Activated CD8-positive, alpha-beta memory T cell treated with anti-CD3 and anti-CD28 coated beads for 1 hour (primary cell): ENCODE measurements at places on chromosomes 2 and 18.

DNA sequence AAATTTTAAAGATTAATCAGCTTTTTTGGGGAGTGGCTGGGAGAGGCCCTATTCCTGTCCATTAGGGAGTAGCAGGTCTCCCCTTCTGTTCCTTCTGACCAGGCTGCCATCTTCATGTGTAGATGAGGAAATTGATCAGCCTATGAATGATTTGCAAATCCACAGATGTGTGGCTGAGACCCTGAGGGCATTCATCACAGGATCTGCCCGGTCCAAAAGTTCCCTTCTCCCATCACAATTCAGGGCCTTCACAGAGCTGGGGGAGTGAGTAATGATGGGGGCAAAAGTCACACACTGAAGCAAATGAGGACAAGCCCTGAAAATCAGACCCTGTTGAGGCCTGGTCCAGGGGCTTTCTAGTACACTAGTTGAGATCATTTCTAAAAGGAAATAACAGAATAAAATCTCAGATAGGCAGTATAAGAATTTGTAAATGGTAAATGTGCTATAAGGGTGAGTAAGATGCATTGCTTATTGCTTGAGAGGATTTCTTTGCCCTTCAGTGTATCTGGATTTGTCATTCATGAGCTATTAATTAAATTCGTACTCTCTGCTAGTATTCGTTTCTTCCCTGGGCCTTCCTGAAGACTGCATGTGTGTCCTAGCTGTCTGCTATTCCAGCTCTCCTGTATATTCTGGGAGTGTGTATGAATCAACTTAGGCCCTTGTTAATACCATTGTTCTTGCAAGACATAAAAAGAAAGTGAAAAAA, 53.2 kb downstream of the SETBP1 start:
- DNase-seq: no peak

- no peak for DNase-seq
Measured at GRCh38 chr2:94982675-94983074, 42.8 kb upstream of the MAL start.

DNA sequence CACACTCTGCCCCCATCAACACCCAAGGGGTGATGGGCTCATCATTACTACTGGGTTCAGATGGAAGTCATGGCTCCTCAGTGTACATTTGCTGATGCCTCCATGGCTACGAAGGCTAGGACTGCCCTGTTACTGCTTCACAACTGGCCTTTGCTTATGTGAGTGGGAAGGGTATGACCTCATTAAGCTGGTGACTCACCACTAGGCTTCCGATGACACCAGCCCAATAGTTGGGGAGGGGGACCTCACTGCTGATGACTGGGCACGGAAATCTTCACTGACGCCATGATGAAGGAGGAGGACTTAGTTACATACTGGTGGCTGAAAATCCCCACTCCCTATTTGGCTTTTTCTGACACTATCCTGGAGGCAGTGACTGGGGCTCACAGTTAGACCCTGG, 263.2 kb downstream of the CMPK2 start:
- DNase-seq: no peak

DNA sequence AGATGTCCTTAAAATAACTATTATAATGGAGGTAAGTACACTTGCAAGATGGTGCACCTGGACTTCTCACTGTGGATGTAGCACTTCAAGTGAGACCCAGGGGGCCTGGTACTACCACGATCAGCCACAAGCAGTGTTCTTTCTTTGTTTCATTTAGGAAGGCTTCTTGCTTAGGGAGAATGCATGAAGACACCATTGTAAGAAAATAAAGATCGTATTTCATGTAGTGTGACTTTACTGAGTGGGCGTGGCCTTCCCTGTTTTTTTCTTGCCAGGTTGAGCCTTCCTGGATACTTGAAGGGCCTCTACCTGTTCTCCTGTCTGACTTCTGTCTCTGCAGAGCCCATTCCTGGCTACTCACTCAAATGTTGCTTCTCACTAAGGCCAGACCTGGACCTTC, 615.6 kb upstream of the SOX11 start:
- no peak for DNase-seq

DNA sequence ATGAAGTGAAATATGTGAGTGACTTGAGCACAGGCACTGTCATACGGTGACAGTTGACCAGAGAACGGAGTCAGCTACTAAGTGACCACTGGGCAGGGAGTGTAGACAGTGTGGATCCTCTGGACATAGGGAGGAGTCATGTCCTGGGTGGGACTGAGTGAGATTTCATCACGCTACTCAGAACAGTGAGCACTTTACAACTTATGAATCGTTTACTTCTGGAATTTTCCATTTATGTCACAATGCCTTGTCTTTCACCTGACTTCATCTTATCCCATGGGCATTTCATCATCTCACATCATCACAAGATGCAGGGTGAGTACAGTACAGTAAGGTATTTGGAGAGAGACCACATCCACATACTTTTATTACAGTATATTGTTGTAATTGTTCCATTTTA, 29.0 kb downstream of the PTPRM start:
- DNase-seq: no peak

- DNase-seq: peak; percentile 76
Measured at GRCh38 chr2:10122500-10123280, at the start of gene RRM2. Gene RRM2, plus strand, starts transcription at chr2:10122739. Its CDS starts 60 bp downstream, at chr2:10122799.

GRCh38 chr2:229920011-229920641, 1.7 kb downstream of the TRIP12 start:
- DNase-seq: no peak

- DNase-seq: peak; percentile 20
Measured at GRCh38 chr2:108965540-108966289, 23.3 kb downstream of the EDAR start.

GRCh38 chr2:200447139-200447855, 62.6 kb downstream of the KCTD18 start:
- DNase-seq: no peak

GRCh38 chr2:37026050-37026449, 58.1 kb downstream of the HEATR5B start:
- DNase-seq: no peak

DNA sequence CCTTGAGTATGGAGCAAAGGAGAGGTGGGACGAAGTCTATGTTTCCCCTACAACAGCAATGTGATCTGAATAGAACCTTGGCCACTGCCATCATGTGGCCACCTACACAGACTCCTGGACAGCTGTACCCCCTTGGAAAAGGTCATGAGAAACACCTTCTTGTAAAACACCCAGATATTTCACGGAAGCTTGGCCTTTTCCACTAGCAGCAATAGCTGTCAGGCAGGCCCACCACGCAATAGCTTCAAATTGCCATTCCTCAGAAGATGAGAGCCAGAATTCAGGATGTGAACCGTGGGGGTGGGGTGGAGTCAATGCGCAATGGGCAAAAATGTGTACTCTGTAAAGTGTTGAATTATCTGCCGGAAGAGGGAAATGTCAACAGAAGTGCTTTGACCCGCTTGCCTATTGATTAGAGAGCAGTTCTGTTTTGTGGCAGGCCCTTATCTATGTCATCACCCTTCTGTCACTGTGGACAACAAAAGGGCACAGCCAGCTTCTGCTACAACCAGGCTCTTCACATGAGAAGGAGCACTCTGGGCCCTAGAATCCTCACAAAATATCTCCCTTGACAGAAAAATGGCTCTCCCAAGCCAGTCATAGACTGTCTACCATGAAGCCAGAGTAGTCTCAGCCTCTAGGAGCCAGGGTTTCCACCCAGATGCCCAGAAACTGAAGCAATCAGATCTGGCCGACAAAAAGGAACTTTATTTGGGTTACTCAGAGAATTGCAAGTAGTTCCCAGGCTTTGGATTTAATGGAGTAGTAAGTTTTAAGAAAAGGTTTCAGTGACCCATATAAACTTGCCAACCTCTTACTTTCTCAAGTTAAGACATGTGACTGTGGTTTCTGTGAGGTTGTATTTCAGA, 9.5 kb downstream of the INPP1 start:
- no peak for DNase-seq

- no peak for DNase-seq
Measured at GRCh38 chr2:179741317-179741716, 120.1 kb downstream of the ZNF385B start.

DNA sequence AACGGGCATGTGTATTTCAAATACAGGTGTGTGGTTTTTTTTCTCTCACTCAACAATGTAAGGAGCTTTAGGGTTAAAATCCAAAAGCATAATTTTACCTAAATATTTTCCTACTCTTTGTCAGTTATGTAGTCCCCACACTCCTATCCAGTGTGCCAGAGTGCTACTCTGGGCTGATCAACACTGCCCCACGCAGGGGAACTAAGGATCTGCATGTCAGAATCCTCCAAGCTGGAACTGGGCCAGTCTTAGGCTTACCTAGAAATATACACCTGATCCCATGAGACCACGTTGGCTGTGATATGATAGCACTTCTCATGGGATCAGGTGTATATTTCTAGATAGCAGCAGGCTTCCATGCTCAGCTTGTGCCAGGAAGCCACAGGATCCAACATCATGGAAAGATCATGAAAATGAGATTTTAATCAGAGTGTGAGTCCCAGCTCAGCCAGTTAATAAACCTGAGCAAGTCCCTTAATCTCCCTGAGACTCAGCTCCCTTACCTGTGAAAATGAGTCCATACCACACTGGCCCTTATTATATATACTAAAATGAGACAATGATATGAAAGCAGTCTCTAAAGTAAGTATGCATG, 29.7 kb downstream of the CCDC141 start:
- no peak for DNase-seq

GRCh38 chr2:54240515-54241469, 15.2 kb downstream of the TSPYL6 start:
- no peak for DNase-seq

GRCh38 chr18:74715306-74715705, 117.6 kb downstream of the ZNF407 start:
- no peak for DNase-seq

DNA sequence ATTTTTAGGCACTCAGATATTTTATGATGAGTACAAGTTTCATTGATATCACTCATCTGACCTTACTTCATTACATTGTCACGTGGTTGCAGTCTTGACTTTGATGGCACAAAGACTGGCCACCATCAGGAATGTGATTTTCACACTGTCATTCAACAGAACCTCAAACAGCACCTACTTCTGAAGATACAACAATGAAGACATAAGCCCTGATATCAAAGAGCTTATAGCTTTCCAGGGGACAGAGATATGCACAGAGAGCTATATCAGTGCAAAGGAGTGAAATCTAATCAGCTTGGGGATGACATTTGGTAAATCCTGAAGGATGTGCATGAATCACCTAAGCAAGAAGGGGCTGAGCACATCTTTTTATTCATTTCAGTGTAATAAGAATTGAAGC, 72.3 kb downstream of the MEP1B start:
- DNase-seq: no peak

GRCh38 chr2:61463769-61464475, 7.0 kb downstream of the USP34 start:
- no peak for DNase-seq

DNA sequence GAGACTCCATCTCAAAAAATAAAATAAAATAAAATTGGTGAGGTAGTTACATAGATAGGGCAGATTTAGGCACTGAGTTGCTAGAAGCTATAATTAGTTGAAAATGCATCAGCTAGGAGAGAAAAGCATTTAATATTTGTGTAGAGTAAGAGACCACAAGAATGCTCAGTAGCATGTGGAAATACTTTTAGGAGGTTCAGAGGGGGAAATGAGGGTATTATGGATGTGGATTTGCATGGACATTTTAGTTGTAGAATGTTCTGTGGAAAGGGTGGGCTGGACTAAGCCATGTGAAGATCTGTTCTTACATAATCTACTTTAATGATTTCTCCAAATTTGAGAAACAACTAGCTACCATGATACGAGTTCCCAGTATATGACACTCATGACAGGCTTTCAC, 95.5 kb downstream of the ATP9B start:
- DNase-seq: no peak

DNA sequence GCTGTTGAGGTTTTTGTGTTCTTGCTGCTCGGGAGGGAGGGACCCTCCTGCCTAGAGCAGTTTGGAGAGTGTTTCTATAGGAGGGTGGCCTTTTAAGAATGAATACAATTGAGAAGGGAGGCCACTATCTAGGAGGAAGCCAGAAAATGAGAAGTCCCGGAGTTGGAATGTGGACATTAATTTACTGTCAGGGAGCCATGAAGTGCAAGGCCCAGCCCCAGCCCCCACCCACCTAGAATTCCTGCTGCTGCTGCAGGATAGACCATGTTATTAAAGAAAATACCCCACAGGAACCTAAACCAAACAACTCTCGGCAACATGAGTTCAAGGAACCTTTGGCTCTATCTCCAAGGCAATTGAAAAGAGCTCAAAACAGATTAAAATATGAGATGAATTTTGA, 46.0 kb downstream of the ZBTB7C start:
- DNase-seq: no peak

DNA sequence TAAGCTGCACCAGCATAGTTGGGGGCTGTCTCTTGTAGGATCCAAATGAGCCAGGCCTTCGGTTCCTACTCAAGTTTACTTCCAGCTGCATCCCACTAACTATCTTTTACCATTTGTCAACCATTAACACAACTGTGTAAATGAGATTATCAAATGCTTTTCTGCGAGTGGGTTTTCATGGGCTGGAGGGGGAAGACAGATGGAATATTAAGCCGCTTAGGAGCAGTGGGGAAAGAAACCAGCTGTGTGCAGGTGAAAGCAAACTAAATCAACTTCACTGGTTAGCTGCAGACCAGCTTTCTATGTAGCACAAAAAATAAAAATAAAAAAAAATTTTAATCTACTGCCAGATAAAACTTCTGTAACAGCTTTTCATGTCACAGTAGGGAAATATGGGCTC, 307.3 kb upstream of the FBXO11 start:
- no peak for DNase-seq

- DNase-seq: no peak
Measured at GRCh38 chr2:136310005-136310495, 192.1 kb upstream of the CXCR4 start.

DNA sequence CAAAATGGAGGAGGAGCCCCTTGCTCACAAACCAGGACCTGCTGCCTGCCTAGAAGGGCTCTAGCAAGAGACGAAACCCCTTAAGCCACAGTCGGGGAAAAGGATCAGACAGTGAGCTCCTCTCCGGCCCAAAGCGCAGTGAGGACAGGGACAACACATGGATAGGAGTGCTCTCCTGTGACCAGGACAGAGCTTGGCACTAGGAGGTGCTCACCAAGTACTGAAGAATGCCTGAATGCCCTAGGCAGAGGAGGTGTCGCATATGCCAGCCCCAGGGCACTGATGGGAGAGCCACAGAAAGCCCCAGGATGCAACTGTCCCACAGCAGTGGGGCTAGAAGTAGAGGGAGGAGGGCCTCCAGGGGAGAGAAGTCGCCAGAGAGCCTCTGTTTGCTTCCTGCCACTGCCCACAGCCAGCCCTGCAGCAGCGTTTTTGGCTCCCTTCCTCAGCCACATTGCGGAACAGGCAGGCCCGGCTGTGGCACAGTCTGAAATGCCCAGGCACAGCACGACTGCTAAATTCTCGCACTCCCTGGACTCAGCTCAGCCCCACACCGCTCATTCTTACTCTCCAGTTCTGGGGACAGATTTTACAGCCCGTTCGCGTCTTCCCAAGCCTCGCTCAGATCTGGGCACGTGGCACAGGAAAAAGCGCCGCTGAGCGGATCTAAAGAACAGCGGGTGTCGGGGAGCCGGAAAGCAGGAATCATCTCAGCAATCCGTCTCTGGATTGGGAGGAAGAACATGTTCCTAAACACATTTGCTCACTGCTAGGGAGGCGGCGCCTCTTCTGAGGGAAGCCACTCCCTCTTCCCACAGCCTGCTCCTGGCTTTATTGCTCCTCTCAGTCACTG, 98.7 kb upstream of the POU3F3 start:
- DNase-seq: no peak
